Fibroblast of lung (primary cell): ENCODE measurements at places on chromosomes 1 and 21. TPM values are rescaled to one million over a fixed set of nuclear protein-coding genes. Genes with fewer than 3 reads are reported as not detected.

TLCD4 gene
- total RNA-seq: 0.51 and 2.1 TPM in 2 replicates

DUSP10 gene
- total RNA-seq: 22.6 and 71.7 TPM in 2 replicates

NBL1 gene
- total RNA-seq: 103 and 180 TPM in 2 replicates

DNA sequence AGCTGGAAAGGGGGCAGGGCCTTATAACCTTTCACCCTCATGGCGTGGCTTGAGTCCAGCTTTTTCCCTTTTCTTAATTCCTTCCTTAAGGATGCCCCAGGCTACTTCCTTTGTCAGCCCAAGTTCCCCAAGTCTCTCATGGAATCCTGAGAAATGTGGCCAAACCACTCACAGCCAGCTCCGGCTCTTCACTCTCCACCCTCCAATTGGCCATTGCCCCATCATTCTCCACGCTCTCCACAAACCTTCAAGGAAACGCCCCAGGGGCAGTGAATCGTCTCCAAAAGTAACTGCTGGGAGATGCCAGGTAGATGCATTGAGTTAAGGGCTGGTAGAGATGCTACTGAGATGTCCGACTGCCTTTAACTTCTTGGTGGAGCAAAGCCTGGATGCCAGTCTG is 113.5 kb upstream of the CD34 start:
- H3K36me3 ChIP-seq: no peaks in the 10 kb centered on the region
- H3K4me1 ChIP-seq: no peaks in the 10 kb centered on the region
- peaks cover 2% of the 10 kb centered on the region for H3K27me3 ChIP-seq
- no peak for DNase-seq
- no peak overlapping the region for H3K4me3 ChIP-seq
